ENCODE measurements at places on chromosomes 5 and 9.

GRCh38 chr5:80140496-80140895, 105.3 kb downstream of the THBS4 start:
- no peak for DNase-seq

- no peak for DNase-seq
Measured at GRCh38 chr5:173707392-173707791, 90.9 kb upstream of the BOD1 start.

- no peak for DNase-seq
Measured at GRCh38 chr5:33608344-33609041, 167.7 kb downstream of the TARS1 start.

DNA sequence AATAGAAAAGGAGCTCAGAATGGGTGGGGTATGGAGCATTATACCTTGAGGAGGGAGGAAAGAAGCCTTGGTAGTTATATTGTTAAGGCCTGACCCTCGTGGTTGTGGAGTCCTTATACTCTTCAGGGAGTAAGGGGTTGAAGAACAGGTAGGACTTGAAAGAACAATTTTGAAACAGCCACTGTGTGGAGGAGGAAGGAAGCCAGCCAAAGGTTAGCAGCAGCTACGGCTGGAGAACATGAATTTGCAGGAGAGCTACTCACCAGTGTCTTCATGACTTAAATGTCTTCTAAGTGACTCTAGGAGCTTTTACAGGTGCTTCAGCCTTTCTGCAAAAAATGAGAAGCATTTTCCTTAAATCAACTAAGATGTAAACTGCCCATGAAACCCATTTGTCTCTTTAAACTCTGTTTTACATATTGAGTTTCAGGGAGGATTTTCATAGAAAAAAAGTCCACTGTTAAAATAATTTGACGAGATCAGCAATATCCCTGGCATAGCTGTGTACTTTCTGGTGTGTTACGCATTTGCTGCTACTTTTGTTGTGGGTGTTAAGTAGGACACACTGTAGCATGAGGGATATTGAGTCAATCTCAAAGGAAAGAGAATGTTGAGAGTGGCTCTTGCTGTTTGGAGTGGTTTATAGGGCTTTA, 110.6 kb upstream of the ELL2 start:
- DNase-seq: no peak

GRCh38 chr9:4588721-4589120, 73.4 kb upstream of the PLPP6 start:
- no peak for DNase-seq

GRCh38 chr5:159227452-159227851, 18.1 kb upstream of the RNF145 start:
- no peak for DNase-seq

DNA sequence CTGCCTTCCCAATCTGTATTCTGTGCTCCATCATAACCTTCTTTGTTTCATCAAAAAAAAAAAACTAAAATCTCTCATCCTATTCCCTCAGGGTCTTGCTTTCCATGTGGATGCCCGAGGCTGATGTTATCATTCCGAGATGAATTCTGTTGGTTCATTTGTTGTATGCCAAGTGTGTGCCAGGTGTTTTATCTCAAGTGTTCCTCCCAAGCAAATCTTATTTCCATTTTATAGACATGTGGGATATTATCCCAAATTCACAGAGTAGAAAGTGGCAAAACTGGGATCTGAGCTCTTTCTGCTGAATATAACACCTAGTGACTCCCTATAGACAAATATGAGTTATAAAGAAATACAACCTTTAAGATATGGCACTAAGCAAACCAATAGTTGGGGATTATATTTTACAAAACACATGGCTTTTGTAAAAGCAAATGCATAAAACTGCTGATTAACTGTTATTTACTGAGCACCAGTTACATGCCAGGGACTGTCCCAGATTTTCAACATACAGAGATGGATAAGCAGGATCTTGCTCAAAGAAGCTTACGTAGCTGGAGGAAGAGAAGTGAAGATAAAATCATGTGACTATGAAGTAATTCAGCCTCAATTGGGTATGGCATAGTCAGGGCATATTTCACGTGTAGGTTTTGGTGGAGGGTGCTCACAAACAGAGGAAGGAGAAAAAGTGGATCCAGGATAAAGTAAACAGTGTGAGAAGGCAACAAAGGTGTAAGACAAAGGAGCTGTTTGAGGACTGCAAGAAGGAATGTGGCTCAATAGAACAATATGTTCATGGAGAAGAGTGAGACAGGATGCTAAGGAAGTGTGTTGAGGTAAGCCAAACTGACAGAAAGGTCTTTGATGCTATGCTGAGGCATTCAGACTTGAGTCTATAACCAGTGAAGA, 143.3 kb upstream of the ADAMTSL1 start:
- no peak for DNase-seq

DNA sequence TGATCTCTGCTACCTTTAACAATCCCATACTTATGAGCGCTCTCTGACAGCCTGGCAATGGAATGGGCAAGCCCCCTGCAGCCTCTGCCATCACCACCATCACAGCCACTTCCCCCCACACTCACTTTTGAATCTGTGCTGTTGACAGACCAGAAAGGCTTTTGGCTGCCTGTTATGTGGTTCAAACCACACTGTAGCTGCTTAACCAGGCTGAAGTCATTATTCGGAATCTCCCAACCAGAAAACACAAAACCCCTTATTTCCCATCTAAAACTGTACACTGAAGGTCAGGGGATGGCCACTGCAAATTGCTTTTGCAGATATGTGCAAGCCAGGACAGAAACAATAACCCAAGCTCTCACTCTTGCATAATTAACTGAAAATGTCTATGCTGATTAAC, 35.8 kb downstream of the PTCH1 start:
- no peak for DNase-seq

DNA sequence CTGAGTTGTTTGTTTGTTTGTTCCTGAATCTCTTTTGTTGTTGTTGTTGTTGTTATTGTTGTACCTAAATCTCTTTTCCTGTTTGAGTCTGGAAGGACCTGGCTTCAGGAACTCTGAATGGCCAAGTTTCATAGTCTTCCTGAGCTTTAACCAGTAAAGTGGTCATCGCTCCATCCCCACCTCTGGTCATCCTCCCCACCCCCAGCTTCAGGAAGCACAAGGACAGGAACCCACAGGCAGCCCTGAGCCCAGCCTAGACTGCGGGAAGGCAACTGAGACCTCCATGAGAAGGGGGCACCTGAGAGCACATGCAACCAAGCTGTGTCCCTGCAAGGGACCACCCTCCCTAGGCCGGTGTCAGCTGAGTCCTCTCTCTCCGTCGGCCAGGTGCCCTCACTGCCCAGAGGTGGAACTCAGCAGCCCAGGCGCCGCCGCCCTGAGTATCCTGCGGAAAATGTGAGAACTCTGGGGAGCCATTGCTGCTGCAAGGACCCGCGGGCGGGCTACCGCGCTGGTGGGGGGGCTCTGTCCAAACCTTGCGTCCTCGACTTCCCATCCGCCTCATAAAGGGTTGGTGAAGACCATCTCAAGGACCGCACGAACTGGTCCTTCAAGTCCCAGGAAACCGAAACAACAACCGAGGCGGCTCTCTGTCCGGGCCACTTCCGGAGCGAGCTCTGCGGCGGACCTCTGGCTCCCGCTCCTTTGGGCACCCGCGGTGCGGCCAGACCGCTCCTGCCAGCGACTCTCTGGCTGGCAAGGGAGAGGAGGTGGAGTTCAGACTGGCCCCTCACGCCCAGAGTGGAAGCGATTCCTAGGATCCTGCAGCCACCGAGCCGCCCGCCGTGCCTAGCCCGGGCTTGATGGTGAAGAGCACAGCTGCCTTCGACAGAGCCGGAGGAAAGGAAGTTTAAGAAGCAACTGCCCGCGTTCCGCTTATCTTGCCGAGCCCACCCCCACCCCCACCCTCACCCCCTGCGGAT, 4.2 kb downstream of the BARX1 start:
- no peak for DNase-seq

DNA sequence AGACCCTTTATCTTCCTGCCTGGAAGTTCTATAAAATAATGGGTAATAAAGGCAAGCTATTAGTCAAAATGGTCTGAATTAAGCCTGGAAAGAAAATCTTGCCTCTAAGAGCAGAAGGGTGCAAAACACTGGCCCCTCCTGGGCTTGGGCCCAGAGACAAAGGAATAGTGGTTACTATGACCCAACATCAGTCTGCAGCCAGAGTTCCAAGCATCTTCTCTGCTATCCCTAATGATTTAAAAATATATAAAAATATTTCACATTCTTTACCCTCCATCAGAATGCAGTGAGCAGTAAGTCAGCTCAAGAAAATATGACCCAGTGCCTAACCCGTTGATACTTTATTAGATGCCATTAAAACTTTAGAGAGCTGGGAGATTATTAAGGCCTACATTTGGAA, 14.7 kb downstream of the TNFAIP8 start:
- no peak for DNase-seq

DNA sequence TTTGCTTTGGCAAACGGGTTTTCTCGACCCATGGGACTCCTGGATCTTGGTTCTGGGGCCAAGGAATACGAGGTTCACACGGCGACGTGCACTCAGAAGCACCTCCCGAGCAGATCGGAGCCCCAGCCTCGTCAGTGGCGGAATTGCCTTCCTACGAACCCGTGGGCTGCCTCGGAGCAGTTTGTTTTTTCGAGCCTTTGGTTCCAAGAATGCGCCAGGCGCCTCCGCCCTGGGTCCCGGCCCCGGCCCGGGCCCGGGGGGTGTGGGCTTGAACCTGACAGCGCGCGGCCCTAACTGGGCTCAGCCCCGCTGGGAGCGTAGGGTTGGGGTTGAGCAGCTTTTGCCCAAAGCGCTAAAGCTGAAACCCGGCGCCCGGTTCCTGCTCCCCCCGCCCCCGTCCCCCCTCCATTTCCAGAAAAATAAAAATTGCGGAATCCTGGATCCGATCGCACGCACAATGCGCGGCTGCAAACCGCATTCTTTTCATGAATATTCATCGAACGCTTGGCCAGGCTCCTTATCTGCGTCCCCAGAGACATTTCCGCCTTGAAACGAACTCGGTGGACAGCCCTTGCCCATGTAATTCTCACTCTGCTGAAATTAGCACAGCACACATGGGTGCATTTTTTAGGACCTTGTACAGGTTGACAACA, 1.0 kb downstream of the BASP1 start:
- no peak for DNase-seq

DNA sequence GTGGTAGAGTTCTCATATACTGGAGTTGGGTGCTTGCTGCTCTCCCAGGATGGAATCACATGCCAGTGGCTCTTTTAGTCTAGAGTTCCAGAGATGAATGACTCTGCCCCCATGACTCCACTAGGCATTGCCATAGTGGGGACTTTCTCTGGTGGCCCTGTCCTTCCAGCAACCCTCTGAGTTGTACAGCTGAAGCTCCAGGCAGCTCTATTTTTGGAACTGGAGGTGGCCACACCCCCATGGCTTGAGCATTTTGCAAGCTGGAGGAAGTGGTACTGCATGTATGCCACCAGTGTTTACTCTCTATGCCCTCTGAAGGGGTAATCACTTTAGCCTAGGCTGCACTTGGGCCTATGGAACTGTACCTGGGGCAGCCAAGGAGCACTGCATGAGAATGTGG, 112.6 kb downstream of the RANBP17 start:
- DNase-seq: no peak

DNA sequence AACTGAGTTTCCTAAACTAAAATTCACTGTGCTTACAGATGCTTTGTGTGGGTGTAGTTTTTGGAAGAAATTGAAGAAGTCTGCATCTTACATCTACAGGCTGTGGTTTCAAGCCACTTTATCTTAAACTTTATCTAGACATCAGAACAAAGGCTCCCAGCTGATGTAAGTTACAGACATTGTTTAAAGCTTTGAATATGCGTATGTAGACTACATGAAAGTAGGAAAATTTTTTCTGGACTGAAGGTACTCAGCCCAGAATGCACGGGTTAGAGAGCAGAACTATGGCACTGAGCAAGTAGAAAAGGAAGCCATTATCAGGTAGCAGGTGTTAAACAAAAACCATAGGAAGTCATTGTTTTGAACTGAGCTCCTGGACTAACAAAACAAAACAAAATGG, 185.4 kb downstream of the TTC39B start:
- no peak for DNase-seq

GRCh38 chr9:101274971-101275768, 109.6 kb downstream of the BAAT start:
- DNase-seq: no peak

DNA sequence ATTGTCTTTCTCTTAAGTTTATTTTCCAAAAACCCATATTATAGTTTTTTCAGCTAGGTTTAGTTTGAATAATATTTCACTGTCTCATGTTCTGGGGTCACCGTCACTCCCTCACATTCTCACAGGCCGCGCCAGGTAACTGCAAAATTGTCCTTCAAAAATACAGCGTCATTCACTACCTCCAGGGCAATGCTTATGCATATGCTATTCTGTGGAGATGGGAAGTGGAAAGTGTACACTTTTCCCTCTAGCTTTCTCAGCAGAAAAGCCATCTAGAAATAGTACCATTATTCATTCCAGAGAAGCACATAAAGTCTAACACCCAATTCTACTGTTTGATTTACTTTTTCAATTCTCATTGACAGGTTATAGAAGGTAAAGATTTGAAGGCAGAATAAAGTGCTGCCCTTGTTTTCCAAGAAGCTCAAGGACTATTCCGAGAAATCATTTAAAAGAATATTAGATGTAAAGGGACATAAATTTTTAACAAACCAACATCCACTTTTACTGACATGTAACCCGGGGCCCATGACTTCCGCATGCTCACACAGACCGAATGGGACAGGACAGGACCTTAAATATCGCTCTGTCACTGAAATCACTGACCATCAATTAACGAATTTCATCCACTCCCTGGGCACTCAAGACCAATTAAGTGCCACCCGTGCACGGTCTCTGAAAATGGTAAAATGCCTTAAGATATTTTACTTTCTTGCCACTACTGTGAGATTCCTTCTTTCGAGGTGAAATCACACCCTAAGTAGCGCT, 720 bp downstream of the NUDT12 start:
- peak; percentile 27 for DNase-seq

DNA sequence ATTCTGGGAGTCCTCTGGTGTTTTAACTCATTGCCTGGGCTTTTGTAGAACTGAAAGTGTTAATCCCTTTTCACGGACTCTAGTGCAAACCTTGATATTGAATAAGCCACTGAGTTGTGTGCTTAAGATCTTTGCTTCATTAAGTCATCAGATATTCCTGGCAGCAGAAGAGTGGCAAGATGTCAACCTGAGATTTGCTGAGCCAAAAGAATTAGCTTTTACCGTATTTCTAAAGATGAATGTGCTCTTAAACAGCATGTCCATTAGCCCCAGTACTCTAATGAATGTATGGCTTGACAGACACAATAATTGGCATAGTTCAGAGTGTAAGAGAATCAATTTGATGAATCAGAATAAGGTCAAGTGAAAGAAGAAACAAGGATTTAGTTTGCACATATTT, 87.2 kb upstream of the CDH6 start:
- DNase-seq: no peak

GRCh38 chr9:99055384-99055783, 49.5 kb upstream of the TGFBR1 start:
- DNase-seq: no peak

- no peak for DNase-seq
Measured at GRCh38 chr9:1979741-1980367, 35.3 kb upstream of the SMARCA2 start.

Measured in SHP77 (cell line).